Activated CD4-positive, alpha-beta T cell treated with anti-CD3 and anti-CD28 coated beads for 48 hours (primary cell): ENCODE measurements at places on chromosomes 5 and 9.

- peak; percentile 24 for DNase-seq
These were observed 1.4 kb downstream of the IRF1 start for GRCh38 chr5:132489051-132489770.

- no peak for DNase-seq
These were observed 89.2 kb downstream of the TEK start for GRCh38 chr9:27198190-27198589.

- DNase-seq: no peak
These were observed 2.6 kb downstream of the SLC31A1 start for GRCh38 chr9:113223963-113224362.

GRCh38 chr9:84061613-84062193, 81.1 kb downstream of the RMI1 start:
- DNase-seq: no peak

DNA sequence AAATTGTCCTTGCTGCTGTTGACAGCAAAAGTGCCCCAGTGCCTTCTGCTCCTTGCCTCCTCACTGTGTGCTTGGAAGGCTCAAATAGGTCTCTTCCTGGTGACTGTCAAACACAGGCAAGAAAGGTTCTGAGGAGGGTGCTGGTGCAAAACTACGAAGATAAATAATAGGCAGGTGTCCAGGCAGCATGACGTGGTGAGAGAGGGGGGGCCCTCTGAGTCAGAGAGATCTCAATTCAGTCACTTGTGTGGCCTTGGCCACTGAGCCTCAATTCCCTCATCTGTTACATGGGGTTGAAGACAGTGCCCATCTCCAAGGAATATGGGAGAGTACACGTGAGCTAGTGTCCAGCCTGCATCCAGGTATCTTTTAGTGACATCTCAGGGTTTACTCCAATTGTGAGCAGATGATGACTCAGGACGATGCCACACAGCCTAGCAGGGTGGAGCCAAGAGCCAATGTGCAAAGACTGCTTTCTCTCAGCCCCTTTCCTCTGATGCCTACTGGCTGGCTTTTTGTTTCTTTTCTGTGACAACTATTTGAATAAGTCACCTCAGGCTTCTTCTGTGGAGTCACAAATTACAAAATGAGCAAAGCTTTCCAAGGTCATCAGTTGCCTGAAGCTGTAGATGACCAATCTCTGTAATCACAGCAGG, 29.7 kb upstream of the SMIM32 start:
- DNase-seq: no peak

DNA sequence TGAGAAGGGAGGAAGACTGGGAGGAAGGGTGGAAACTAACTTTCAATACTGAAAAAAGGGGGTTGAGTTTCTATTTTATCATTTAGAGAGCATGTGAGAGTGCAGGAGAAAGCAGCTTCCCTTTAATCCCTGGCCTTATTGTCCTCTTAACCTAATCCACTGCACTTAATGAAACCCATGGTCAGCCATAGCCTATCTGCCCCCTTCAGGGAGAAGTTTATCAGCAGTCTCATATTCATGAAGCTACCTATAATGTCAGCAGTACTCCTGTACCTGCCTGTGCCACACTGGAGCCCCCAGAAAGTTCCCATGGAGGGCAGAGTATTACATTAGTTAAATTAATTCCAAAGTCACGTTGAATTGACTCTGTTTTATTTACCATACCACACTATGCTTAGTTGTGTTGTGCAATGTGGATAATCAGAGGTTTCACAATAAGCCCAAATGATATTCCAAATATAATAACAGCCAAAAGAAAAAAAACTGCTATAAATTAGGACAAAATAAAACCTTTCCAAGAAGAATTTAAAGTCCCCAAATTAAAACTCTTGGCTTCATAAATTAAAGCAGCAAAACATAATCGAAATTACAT, 62.9 kb downstream of the MUSK start:
- no peak for DNase-seq

DNA sequence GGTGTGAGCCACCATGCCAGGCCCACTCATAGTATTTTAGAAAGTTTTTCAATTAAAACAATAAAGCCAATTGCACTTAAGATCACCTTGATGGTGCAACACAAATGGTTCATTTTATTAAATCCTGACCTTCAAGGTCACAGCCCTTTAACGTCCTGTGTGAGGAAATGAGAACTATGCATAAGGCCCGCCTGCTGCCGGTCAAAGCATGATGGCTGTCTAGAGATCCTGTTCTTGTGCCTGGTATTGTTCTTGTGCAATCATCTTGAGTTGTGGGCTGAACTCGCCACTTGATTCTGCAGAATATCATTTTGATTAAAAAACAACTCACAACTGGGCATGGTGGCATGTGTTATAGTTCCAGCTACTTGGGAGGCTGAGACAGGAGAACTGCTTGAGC, 43.6 kb upstream of the FBXW11 start:
- DNase-seq: no peak

GRCh38 chr9:22256381-22256780, 190.2 kb upstream of the DMRTA1 start:
- DNase-seq: no peak

GRCh38 chr5:201672-202071, 10.4 kb downstream of the LRRC14B start:
- no peak for DNase-seq

- DNase-seq: no peak
These were observed 7.2 kb downstream of the P4HA2 start for GRCh38 chr5:132220491-132220890.

DNA sequence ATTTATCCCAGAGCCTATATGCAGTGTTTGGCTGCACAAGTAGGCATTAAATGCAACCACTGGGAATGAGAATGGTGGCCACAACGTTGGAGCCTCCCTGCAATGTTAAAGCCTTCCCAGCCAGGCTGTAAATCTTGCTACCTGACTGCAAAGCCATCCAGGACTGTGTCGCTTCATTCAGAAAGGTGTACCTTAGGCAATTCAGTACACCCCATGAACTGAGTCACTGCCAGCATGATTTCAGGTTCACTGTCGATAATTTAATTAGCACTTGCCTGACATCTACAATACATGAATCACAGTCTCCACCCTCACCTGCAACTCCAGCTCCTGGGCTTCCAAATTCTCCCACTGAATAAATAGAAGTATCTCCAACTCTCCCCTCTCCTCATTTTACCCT, 108.4 kb downstream of the SLIT3 start:
- no peak for DNase-seq

- DNase-seq: peak; percentile 69
These were observed 31.2 kb downstream of the SEMA4D start for GRCh38 chr9:89466451-89467277.

DNA sequence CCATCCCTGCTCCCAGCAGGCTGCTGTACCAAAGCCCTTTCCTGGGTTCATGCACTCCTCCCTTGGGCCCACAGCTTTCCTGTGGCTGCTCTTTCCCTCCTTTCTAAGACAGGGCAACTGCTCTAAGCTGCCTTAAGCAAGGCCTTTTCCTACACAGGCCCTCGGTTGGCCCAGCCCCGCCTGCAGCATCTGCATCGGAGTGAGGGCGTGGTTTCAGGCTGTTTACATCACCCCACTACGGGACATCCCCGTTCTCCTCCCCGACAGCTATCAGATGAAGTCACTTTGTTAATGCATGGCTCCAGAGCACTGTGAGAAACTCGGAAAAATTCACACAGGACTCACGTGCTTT, 3.4 kb downstream of the DPH7 start:
- peak; percentile 27 for DNase-seq

DNA sequence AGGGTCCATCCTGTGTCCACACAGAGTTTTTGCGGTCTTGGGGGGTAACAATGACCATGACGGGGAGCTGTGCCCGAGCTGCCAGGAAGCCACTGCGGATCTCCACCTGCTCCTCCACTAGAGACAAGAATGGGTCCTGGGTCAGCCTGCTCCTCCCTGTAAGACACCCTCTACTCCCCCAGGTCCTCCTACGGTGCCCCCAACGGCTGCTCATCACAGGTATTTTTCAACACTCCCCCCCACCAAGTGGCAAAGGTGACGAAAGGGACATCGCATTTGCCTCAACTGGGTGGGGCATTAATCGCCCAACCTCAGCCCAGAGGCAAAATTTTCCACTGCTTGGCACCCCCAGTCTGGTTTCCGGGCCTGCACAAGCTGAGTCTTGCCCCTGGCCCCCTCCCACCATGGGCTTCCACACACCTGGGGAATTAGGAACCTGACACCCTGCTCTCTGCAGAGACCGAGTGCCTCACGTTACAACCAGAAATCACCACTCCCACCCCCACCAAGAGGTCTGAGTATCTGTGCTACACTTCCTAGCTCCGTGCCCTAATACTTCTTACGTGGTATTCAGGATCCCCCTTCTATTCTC, 9.6 kb downstream of the NOL6 start:
- DNase-seq: no peak

- peak; percentile 15 for DNase-seq
These were observed 137.1 kb upstream of the FSTL4 start for GRCh38 chr5:133749331-133749985.

- no peak for DNase-seq
These were observed 1.5 kb upstream of the MARCHF3 start for GRCh38 chr5:127031863-127032232.

- DNase-seq: no peak
These were observed 3.7 kb upstream of the WDR31 start for GRCh38 chr9:113343732-113344231.
